Femur (tissue), 1 donor: ENCODE measurements at places on chromosomes 1 and 21.

- no peak for DNase-seq
Observed at GRCh38 chr1:41566274-41566885, 81.9 kb upstream of the EDN2 start.

DNA sequence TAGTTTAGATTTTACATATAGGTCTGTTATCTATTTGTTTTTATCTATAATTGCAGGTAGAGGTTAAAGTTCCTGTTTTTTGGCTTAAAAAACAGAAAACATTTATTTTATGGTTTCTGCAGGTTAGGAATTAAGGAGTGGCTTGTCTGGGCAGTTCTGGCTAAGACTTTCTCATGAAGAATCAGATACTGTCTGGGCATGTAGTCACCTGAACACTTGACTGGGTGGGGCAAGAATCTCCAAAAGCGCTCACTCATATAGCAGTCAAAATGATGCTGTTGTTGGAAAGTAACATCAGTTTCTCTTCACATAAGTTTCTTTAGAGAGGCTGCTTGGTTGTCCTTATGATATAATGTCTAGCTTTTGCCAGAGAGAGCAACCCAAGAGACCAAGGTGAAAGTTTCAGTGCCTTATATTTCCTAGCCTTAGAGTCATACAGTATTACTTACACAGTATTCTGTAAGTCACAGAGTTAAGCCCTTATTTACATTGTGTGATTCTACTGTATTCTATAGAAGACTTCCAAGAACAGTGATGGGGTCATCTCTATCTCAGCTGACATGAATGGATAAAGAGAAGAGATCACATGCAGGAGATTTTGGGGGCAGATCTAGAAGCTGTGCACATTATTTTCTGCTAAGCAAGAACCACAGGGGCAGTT is 125.4 kb upstream of the GPR52 start:
- DNase-seq: no peak

GRCh38 chr1:232279909-232280400 is 350.0 kb downstream of the SIPA1L2 start:
- DNase-seq: no peak

GRCh38 chr1:111474106-111474505 is 322 bp downstream of the C1orf162 start:
- DNase-seq: no peak

- no peak for DNase-seq
Observed at GRCh38 chr1:223542831-223543230, 122.7 kb downstream of the CAPN8 start.

GRCh38 chr1:162145280-162145965 is 75.9 kb downstream of the NOS1AP start:
- no peak for DNase-seq

GRCh38 chr1:206744683-206745082 is 25.9 kb upstream of the IL19 start:
- DNase-seq: no peak

- no peak for DNase-seq
Observed at GRCh38 chr1:18934205-18935000, 22.1 kb downstream of the IFFO2 start.

DNA sequence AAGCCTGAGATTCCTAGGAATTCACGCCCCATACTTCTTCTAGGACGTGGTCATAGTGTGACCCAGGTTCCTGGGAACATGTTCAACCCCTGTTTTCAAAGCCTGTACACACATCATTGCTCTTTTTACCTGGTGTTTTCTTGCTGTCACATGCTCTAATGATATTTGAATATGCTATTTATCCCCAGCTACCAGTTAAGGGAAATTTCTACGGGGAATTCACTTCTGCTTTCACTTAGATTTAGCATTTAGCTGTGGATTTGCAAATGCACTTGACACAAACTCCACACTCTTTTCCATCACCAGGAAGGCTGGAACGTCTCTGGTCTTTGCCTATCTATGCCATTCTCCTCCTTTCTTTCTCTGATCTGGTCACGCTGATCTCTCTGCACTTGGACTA is 11.3 kb upstream of the SAMSN1 start:
- DNase-seq: no peak

- DNase-seq: peak; percentile 72
Observed at GRCh38 chr1:43858324-43858723, 75.3 kb upstream of the ARTN start.

DNA sequence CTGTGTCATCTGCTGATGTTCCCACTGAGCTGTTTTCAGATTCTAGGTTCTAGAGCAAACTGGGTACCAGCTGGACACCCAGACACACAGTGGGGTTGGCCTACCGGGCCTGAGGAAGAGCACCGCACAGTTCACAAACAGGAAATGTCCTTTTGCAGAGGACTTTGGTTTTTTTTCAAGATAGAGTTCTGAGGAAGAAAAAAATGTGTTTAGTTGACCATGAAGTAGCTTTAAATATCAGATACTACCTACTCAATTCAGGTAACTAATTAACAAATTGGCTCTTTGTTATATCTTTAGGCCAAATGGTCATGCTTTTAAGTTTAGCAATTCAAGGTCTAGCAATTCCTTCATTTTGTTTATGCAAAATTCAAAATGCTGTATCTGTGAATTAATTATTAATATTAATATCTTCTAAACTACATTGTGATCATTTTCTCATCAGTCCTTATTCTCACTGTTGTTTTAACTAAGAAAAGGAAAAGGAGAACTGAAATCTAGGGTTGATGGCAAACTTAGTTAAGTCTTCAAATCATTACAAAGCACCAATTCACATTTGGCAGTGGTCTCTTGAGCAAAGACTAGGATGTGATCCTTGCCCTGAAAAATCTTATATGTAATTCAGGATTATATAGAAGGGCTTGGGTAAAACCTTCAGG is 17.2 kb upstream of the NCF2 start:
- no peak for DNase-seq

GRCh38 chr1:26784023-26784871 is 3.5 kb upstream of the PIGV start:
- no peak for DNase-seq
